Femur (tissue), 1 donor: ENCODE measurements at places on chromosomes 13 and 19.

DNA sequence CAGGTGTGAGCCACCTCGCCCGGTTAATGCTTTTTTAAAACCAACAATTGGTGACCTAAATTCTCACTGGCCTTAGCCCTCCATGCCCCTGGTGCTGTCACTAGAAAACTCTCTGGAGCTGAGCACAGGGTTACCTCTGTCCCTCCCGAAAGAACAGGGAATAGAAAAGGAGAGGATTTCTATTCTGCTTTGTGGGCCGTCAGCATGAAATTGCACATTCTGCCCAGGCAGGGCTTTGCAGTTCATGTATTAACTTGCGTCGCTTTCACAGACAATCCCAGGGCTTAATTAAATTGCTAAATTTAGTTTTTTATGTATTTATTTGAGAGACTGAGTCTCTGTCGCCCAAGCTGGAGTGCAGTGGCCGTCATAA, 583 bp upstream of the ZNF480 start:
- peak; percentile 21 for DNase-seq

- DNase-seq = no peak
Observed at GRCh38 chr13:84670245-84670644, 788.0 kb upstream of the SLITRK1 start.

GRCh38 chr13:39612023-39612637, 9.1 kb upstream of the LHFPL6 start:
- DNase-seq = peak; percentile 69

GRCh38 chr19:28948566-28948965, 264.4 kb downstream of the UQCRFS1 start:
- DNase-seq = no peak

GRCh38 chr13:110396476-110396875, 89.4 kb downstream of the COL4A2 start:
- peak; percentile 13 for DNase-seq

DNA sequence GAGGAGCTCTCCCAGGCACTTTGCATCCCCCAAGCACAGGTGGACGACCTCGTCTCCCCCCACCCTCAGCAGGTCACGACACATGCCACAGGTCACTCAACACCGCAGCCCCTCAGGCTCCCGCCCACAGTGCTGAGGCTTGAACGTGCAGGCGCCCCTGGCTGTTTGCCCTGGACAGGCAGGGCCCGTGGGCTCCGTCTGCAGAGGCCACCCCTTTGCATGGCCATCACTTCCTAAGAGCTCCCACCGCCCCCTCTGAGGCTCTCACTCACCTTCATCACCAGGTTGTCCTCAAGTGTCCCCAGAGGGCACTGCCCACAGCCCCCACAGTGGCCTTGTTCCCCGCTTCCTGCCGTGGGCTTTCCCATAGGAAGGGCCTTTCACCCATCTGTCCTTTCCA, 132.1 kb upstream of the MCF2L start:
- no peak for DNase-seq

DNA sequence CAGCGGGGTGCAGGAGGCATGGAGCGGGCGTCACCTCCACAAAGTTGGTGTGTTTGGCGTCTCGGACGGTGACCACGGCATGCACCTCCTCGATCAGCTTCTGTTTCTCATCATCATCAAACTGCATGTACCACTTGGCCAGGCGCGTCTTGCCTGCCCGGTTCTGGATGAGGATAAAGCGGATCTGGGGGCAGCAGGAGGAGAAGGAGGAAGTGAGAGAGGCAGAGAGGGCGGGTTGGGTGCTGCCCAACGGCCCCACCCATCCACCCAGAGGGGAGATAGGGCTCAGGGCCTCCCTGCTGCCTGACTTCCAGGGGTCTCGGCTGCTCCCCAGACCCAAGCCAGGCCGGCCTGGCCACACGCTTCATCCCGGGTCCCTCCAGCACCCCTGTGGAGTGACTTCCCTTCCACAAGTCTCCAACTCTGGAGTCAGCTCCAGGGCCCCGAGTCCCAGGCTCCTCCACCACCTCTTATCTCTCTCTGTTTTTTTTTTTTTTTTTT, 4.6 kb downstream of the AP2S1 start:
- no peak for DNase-seq

GRCh38 chr13:37934339-37935191, 65.0 kb upstream of the TRPC4 start:
- DNase-seq = no peak

DNA sequence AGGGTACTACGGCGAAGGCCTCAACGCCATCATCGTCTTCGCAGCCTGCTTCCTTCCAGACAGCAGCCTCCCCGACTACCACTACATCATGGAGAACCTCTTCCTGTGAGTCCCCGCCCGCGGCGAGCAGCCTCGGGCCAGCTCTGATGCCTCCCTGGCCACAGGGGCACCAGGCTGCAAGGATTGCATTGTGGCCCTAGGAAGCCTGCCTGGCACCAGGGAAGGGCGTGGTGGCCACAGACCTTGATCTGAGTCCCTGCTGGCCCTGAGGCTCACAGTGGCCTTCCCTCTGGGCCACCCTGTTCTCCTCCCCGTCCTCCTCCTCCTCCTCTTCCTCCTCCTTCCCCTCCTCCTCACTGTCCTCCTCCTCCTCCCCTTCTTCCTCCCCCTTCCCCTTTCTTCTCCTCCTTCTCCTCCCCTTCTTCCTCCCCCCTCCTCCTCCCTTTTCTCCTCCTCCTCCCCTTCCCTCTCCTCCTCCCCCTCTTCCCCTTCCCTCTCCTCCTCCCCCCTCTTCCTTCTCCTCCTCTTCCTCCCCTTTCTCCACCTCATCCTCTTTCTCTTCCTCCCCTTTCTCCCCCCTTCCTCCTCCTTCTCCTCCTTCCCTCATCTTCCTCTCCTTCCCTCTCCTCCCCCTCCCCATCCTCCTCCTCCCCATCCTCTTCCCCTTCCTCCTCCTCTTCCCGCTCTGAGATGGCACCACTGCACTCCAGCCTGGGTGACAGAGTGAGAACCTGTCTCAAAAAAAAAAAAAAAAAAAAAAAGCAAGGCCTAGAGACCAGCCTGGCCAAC, 24.4 kb upstream of the NMRK2 start:
- DNase-seq = no peak

DNA sequence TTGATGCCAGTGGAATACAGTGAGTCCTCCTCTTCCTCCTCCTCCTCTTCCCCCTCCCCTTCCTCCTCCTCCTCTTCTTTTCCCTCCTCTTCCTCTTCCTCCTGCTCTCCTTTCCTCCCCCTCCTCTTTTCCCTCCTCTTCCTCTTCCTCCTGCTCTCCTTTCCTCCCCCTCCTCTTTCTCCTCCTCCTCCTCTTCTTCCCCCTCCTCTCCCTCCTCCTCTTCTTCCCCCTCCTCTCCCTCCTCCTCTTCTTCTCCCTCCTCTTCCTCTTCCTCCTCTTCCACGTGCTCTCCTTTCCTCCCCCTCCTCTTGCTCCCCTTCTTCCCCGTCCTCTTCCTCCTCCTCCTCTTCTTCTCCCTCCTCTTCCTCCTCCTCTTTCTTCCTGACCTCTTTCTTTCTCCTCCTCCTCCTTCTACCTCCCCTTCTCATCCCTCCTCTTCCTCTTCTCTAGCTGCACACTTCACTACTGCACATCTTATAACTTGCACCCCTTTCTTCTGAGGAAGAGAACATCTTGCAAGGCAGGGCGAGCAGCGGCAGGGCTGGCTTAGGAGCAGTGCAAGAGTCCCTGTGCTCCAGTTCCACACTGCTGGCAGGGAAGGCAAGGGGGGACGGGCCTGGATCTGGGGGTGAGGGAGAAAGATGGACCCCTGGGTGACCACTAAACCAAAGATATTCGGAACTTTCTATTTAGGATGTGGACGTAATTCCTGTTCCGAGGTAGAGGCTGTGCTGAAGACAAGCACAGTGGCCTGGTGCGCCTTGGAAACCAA, 5.6 kb downstream of the PDX1 start:
- no peak for DNase-seq

DNA sequence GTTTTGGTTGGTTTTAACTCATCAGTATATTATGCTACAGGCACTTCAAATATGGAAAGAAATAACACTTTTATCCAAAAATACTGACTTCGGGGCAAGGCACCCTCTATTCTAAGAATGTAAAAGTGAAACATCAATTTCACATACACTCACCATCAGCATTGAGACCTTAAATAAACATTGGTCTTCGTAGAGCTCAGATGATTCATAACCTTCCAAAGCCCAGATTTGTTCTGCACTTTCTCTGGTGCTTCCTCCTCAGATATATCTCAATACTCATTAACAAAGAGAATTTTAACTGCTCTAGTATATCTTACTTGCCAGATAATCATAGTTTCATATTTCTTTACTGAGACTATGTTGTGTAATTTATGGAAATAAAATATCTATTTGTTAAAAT, 794.3 kb downstream of the LIG4 start:
- DNase-seq = no peak

- no peak for DNase-seq
Observed at GRCh38 chr13:94263038-94263437, 216.4 kb downstream of the DCT start.

DNA sequence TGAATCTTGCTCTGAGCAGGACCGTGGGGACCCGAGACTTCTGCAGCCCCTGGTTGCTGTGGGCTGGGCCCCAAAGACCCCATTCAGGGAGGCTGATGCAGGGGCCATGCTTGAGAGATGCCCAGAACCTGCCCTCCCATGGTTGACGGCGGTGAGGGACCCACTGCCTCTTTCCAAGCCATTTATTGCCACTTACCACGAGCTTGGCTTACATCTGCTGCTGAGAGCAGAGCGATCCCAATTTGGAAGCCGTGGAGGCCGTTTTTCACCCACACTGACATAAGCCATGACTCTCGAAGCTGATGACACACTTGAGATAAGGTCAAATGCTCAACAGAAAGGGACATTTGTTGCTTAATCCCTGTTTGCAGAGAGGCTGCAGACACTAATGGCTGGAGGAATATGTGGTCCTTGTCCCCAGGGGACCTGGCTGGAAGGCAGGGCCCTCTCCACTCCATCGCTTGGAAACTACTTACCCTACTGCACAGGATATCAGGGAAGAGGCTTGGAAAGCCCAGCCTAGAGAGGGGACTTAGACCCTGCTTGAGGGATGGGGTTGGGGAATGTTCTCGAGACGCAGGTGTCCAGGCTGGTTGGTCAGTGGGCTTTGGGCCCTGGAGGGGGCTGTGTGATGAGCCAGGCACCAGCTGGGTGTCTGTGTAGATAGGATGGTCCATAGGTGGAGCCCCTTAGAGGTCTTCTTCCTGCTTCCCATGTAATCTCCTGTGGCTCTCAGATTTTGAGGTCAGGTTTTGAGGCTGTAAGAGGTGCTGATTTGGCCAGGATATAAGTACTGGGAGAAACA, 15.3 kb downstream of the ZNF536 start:
- DNase-seq = no peak

DNA sequence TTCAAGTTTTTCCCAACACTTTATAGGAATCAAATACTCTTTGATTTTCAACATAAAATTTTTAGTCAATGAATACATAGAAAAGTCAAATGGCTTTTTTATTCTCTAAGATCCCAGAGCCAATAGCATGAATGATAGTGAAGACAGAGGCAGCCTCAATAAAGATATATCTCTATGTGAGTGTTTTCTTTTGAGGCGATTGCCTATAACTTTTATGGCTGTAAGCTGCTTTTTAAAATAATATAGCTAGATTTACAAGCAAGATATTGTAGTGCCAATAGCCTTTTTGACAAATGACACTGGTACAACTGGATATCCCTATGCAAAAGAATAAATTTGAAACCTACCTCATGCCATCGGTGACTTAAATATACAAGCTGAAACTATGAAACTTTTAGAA, 1705.2 kb upstream of the PCDH20 start:
- no peak for DNase-seq
